ENCODE measurements at places on chromosomes 12 and 14.

- no peak for DNase-seq
Measured at GRCh38 chr12:132015686-132016430, 66.1 kb downstream of the EP400 start.

- peak; percentile 23 for DNase-seq
Measured at GRCh38 chr12:110657747-110658146, 31.2 kb downstream of the HVCN1 start.

DNA sequence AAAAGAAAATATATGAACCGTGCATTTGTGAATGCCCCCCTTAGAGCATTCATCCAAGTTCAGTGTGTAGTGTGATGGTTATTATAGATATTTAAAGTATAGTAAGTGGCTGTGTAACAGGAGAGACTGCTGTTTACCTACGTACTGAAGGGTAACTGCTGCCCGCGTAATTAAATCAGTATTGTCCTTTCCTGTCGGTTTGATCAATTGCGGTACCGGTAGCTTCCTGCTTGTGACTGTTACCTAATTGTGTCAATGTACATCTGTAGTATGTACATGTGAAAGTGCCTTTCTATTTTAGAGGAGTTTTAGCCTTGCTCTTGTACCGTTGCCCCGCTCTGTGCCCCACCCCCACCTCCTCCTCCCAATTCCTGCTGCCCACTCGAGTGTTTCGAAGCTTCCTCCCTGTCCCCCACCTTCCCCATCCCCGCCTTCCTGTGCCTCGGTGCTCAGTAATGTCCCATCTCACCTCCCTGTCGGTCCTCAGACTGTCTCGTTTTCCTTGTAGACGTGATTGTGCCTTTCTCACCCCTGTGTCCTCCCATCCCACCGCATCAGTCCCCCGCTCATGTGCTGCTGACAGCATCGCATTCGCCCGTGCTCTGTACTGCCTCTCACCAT is 75.0 kb downstream of the KICS2 start:
- DNase-seq: no peak

DNA sequence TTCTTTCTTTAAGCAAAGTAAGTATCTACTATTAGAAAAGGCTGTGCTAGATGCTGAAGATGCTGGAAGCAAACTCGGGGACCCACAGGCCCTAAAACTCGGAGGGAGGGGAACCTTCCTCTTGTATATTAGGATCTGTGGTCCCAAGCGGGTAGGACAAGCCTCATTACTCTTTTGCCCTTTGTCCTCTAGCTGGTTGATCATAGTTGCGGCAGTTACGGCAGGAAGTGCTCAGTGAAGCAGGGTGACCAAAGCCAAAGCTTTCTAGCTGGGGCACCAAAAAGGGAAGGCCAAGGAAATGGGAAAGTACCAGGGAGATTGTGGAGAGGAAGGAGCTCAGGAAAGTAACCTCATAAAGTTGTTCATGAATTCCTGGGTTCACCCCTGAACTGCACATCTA is 76.3 kb downstream of the SCFD1 start:
- DNase-seq: no peak

GRCh38 chr12:93825501-93825888 is 148.3 kb downstream of the CRADD start:
- no peak for DNase-seq

DNA sequence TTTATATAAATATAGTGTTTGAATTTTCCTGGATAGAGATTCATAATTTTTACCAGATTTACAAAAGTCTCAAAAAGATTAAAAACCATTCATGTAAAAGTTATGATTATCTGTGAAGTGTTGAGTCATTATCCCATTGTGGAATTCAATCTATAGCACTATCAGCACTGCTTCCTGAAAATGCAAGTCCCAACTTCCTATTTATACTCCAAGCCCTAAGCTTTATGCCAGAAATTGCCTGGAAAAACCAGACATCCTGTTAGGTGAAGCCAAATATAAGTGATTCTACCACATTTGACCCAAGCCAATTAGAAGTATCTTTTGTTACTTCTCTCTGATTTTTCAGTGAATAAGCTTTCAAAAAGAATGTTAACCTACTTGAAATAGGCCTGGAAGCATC is 129.1 kb downstream of the GPR135 start:
- no peak for DNase-seq

DNA sequence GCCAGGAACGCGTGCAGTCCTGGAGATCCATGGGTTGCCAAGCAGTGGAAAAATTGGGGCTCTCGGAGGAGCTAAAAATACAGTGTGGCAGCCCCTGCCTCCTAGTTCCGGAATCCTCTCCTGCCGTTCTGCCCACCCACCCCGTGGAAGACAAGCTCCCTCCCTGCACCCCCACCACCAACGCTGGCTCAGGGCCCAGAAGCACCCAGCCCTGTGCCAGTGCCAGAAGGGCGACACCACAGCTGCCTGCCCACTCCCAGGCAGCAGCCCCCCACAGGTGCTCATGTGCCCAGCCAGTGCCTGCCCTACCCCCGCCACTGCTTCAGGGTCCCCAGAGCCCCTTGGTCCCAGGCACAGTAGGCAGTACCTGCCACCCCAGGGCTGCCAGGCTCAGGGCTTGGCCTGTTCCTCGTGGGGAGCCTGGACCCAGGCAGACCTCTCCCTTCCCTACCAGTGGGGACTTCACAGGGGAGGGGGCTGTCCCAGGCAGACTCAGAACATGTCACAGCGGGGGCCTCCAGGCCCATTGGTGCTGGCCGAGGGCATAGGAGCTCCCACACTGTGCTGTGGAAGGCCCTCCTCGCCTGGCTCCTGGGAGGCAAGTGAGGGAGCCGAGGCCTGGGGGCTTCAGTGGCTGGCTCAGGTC is 7.4 kb downstream of the INF2 start:
- no peak for DNase-seq

DNA sequence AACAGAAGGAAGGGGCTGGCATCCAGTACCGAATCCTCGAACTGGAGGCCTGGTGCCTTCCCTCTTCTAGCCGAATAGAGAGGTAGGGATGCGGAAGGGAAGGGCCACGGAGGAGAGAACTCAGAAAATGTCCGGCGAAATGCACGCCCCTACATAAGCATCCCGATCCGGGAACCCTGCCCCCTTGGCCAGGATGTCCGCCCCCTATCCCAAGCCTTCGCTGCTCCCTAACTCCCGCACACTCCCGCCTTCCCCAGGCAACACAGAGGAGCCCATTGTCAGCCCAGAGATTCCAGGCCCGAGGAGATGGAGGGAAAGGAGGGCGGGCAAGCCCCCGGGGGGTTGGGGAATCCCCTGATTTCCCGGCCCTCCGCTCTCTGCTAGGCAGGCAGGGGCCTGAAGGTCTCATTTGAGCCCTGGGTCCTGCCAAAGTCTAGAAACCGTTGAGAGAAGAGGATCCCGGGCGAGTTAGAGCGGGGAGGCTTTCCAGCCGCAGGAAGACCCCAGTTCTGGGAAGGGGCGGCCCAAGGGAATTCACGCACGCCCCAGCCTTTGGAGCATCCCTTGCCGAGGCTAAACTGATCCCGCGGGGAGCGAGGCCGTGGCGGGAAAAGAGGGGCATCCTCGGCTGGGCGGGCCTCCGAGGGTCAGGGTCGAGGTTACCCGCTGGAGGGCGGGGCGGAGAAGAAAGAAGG is 569 bp upstream of the ARHGEF40 start:
- peak; percentile 66 for DNase-seq
